Islet precursor cell (in vitro differentiated cells): ENCODE measurements at places on chromosomes 4 and X.

DNA sequence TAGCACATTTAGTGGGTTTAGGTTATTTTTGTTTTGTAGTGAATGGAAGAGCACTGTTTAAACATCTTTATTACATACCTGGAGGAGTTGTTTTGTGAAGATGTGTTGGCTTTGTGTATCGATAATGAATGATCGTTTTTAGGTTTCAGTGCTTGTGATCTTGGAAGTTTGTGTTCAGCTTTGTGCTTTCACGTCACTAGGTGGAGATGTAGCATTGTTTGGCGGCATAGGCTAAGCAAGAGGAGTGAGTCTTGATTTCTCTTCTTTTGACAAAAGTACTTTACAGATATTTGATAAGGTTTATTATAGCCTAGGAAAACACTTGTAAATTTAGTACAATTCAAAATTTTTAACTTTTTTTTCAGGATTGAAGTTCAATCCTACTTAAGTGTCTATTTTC is 50.4 kb downstream of the PDK3 start:
- no peak for DNase-seq

- no peak for DNase-seq
These were observed 137.6 kb downstream of the SCLT1 start for GRCh38 chr4:128955751-128956150.

GRCh38 chr4:6476893-6477292 is 4.5 kb upstream of the PPP2R2C start:
- DNase-seq: peak; percentile 12

GRCh38 chr4:109989618-109990017 is 76.9 kb downstream of the EGF start:
- DNase-seq: no peak

DNA sequence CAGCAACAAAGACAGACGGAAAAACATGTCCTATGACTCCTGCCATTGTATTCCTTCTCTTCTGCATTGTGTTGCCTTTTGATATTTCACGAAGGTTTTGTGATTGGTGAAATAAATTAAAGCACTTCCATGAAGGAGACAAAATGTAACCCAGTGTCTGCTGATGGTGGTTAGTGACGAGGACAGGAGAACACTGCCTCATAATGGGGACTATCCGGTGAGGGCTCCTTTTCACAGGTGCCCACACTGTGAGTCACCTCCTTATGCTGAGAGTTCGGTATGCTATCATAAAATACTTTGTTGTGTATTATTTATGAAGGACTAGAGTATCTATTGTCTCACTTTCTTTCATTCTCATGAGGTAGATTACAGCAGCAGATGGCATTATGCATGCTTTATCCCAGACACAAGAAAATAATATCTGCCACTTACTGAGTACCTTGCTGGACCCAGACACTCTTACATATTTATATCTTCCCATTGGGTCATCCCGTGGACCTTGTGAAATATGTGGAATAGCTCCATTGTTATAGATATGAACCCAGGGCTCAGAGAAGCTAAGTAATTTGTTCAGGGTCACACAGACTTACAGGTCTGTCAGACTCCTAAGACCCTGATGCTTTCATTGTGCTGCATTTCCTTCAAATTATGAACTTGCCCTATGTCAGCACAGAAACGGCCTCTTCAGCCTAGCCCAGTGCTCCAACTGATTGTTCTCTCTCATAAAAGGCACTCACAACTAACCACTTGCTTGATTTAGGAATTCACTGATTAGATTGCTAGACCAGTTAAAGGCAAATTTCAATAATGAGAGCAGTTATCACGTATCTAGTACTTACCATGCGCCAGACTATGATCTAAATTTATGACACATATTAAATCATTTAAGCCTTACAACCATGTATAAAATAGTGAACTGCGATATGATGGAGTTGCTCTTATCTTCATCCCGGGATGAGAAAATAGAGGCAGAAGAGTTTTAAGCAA is 31.2 kb downstream of the PLS3 start:
- no peak for DNase-seq

GRCh38 chr4:115154826-115155225 is 41.4 kb upstream of the NDST4 start:
- no peak for DNase-seq

DNA sequence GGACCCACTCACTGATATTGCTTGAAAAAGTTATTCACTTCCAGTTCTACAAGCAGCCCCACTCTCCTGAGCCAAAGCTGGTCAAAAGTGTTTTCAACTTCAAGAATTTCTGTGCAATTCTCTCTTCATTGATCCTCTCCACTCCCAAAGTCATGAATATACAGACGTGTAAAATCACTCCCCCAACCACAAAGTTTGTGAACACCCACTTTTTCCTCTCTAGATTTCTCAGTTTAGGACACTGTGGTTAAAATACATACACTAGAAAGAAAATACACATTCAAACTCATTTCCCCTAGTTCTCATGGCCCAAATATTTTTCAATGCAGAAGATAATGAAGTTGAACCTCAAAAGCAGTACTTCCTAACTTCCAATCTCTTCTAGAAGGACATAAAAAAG is 116.3 kb downstream of the MSN start:
- no peak for DNase-seq

DNA sequence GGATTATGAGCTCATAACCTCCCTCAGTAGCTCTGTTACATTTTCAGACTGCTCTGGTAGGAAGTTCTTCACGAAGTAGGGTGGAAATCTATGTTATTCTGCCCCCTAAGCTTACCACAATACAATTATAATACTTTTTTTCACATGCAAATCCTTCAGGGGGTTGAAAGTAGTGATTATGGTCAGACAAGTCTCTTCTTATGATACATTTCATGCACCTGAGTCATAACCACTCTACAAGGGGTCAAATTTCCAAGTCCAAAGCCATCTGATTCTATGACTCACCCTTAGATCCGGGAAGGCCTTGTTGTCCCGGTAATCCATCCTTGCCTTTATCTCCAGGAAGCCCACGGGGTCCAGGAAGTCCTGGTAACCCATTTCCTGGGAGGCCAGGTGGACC is 95.2 kb downstream of the ATG4A start:
- no peak for DNase-seq
